ENCODE measurements at places on chromosomes 5 and 9.

DNA sequence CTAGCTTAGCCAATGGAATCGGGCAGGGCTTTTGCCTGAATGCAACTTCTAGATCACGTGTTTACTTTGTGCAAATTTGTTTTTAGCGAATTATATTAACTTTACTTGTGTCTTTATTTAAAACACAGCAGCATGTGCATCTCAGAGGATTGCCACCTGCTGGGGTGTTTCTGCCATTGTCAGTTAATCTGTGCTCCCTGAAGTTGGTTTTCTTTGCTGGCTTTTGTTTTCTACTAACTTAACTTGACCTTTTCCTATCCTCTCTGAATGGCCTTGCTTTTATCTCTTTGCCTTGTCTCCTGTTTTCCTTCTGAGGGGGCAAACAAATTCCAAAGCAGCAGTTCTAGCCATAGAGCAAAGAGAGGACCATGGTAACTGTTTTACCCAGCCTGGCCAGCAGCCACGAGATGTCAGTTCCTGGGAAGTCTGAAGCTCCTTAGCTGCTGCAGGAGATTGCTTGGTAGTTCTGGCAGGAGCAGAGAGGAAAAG, 67.6 kb downstream of the ARHGEF28 start:
- H3K4me1 ChIP-seq: peaks cover 39% of the 10 kb centered on the region
- peaks cover 8% of the 10 kb centered on the region for H3K27me3 ChIP-seq
- H3K27ac ChIP-seq: peak overlapping the region; percentile 83
- peak overlapping the region; percentile 44 for H3K4me3 ChIP-seq
- no peaks in the 10 kb centered on the region for H3K36me3 ChIP-seq

- H3K36me3 ChIP-seq: no peaks in the 10 kb centered on the region
- H3K4me3 ChIP-seq: peak overlapping the region; percentile 70
- peak overlapping the region; percentile 70 for H3K27ac ChIP-seq
- H3K27me3 ChIP-seq: no peaks in the 10 kb centered on the region
These were observed 94.9 kb downstream of the DENND1A start for GRCh38 chr9:123834889-123835562.

DNA sequence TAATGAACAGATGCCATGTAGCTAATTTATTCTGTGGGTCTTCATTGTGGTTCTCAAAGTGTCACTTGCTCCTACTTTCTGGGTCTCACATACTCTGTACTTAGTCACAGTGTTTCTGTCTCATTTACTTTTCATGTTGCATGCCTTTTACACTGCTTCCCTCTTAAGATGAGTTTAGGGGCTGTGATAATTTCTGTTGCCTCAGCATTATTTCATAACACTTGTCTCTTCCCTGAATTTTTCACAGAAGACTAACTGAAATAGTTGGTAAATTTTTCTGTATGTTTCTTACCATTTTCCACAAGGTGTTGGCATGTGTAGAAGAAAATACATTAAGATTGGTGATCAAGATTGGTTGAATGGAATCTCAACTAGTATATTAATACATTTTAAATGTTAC, 59.6 kb downstream of the DENND4C start:
- peak overlapping the region; percentile 11 for H3K27ac ChIP-seq
- DNase-seq: no peak
- no peaks in the 10 kb centered on the region for H3K27me3 ChIP-seq
- H3K36me3 ChIP-seq: peaks cover 56% of the 10 kb centered on the region
- H3K4me3 ChIP-seq: no peak overlapping the region
- H3K4me1 ChIP-seq: peaks cover 8% of the 10 kb centered on the region

- no peak for DNase-seq
- H3K36me3 ChIP-seq: no peaks in the 10 kb centered on the region
- no peak overlapping the region for H3K27ac ChIP-seq
- no peaks in the 10 kb centered on the region for H3K27me3 ChIP-seq
- H3K4me3 ChIP-seq: peak overlapping the region; percentile 17
These were observed 455.8 kb upstream of the PTGER4 start for GRCh38 chr5:40223884-40224402.

- H3K27ac ChIP-seq: no peak overlapping the region
- H3K27me3 ChIP-seq: no peaks in the 10 kb centered on the region
- no peak for DNase-seq
- no peaks in the 10 kb centered on the region for H3K4me1 ChIP-seq
- H3K4me3 ChIP-seq: no peak overlapping the region
- H3K36me3 ChIP-seq: no peaks in the 10 kb centered on the region
These were observed 133.2 kb upstream of the MARCHF11 start for GRCh38 chr5:16312785-16313184.

- DNase-seq: no peak
- H3K4me1 ChIP-seq: no peaks in the 10 kb centered on the region
- H3K4me3 ChIP-seq: no peak overlapping the region
These were observed 61.3 kb downstream of the BOD1 start for GRCh38 chr5:173554989-173555705.

DNA sequence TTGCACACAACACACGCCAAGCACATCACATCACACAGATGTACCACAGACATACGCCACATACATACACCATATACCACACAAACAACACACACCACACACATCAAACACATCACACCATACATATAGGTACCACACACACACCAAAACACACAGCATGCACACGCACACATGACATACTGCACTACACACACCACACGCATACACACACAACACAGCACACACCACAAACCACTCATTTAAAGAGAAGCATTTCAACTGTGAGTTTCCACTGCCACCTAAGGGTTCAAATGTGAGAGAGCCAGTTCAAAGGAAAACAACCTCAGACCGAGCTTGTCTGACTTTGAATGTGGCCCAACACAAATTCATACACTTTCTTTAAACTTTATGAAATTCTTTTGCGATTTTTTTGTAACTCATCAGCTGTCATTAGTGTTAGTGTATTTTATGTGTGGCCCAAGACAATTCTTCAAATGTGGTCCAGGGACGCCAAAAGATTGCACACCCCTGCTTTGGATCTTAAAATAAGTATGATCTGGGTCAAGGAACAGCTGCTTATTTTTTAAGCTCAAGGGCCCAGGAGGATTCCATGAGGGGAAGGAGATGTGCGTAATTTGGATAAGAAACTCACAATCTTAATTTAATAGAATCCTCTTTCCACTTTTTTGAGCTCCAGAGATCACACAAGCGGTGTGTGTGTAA, 494.6 kb downstream of the GADD45G start:
- H3K4me1 ChIP-seq: no peaks in the 10 kb centered on the region
- H3K4me3 ChIP-seq: no peak overlapping the region
- DNase-seq: no peak
- H3K27me3 ChIP-seq: peaks cover 6% of the 10 kb centered on the region
- H3K36me3 ChIP-seq: no peaks in the 10 kb centered on the region
- H3K27ac ChIP-seq: no peak overlapping the region

DNA sequence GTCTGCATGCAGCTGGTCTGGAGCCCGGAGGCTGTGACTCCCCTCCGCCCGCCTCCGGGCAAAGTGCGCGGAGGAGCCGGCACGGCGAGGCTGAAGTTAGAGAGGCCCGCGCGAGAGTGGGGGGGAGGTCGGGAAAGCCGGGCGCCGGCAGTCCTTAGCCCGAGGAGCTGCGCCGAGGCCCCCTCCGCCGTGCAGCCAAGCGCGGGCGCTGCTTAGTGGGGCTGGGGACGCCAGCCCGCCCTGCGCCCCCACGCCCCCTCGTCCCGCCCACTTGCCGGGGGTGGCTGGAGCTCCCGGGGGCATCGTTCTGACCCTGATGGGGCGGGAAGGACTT, 403 bp downstream of the NINJ1 start:
- peak overlapping the region; percentile 98 for H3K27ac ChIP-seq
- peak overlapping the region; percentile 91 for H3K4me3 ChIP-seq
- DNase-seq: no peak

DNA sequence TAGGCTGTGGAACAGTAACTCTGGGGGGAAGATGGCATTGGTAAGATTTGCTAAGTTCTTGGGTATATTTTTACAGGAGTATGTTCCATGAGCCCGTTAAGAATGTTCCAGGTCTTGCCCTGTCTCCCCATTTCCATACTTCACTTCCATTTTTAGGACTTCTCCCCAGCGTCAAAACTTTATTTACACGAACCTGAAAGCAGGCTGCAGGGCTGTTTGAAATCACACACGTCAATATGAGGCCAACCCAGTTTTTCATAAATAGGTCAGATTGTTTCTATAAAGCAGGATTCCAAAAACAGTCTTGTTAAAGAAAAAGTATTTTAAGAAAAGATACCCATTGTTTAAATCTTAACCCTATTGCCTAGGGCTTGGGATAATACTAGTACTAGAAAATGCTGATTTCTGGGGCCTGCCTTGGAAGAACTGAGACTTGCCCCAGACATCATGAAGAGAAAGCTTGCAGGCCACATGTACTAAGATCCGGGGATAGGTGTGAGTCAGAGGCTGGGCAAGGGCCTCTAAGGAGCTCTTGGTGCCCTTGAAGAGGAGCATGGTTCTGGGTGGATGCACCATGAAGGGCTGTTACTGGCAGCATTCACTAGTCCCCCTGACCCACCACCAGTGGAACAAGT, 24.2 kb downstream of the TRIO start:
- no peak overlapping the region for H3K4me3 ChIP-seq
- no peak for DNase-seq
- no peak overlapping the region for H3K27ac ChIP-seq
- peaks cover 28% of the 10 kb centered on the region for H3K27me3 ChIP-seq

- no peak overlapping the region for H3K4me3 ChIP-seq
- no peaks in the 10 kb centered on the region for H3K27me3 ChIP-seq
- no peak for DNase-seq
- peak overlapping the region; percentile 97 for H3K27ac ChIP-seq
- H3K4me1 ChIP-seq: peaks cover 22% of the 10 kb centered on the region
These were observed 17.7 kb downstream of the NINJ1 start for GRCh38 chr9:93116072-93116961.

DNA sequence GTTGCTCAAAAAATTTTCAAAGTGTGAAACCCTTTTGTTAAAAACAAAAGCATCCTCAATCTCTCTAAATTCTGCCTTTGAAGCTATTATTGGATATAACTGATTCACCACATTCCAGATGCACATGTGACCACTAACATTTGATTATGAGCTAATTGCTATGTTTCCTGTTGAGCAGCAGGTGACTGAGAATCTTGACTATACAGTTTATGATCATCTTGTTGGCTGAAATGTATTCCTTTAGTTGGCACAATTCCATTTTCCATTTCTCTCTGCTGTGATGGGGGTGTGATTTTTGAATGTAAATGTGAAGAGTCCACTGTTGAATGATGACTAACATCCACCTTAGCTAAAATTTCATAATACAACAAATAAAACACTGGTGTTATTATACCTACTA, 10.7 kb downstream of the LYSMD3 start:
- H3K36me3 ChIP-seq: peaks cover 58% of the 10 kb centered on the region
- H3K27me3 ChIP-seq: no peaks in the 10 kb centered on the region
- H3K4me3 ChIP-seq: no peak overlapping the region
- no peak overlapping the region for H3K27ac ChIP-seq

DNA sequence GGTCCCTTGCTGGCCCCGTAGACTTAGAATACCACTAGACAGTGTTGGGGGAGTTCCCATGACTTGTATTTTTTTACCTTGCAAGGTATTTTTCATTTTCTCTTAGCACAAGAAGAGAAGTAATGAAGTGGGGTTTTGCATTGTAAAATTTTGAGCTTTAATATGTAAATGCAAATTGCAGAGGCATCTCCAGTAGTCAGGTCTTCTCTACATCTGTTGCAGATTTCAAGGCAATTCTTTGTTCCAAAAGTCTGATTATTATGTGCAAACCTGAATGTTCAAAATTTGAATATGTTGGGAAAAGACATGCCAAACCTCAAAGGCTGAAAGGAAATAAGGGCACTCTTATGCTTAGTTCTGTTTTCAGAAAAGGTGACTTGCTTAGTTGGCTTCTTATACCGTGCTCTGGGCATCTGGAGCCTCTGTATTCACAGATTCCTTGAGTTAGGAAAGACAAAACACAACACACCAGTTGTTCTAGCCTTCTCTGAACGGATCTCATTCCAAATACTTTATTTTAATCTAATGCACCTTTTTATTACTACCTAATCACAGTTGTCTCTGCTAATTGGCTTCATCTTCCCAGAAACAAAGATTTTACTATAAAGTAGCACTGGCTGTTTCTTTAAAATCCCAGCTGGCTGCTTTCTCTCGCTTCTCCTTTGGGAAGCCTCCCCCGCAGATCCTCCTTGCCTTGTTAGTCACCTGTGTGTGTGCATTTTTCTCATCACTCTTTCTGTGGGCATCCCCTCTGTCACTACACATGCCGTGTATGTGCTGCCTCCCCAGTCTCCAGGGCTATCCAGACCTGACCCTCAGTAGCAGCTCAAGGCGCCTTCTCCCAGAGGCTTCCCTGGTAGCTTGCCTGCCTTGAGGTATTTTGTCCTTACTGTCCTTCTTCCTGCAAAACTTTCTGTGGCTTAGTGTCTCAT, 138.2 kb downstream of the TLE4 start:
- no peak overlapping the region for H3K4me3 ChIP-seq
- H3K27ac ChIP-seq: no peak overlapping the region
- H3K27me3 ChIP-seq: no peaks in the 10 kb centered on the region
- peaks cover 32% of the 10 kb centered on the region for H3K36me3 ChIP-seq

GRCh38 chr9:131475956-131476776, 26.6 kb upstream of the POMT1 start:
- peaks cover 6% of the 10 kb centered on the region for H3K4me1 ChIP-seq
- H3K4me3 ChIP-seq: no peak overlapping the region
- no peak for DNase-seq
- peaks cover 89% of the 10 kb centered on the region for H3K36me3 ChIP-seq
- H3K27me3 ChIP-seq: no peaks in the 10 kb centered on the region
- H3K27ac ChIP-seq: peak overlapping the region; percentile 13

- H3K4me3 ChIP-seq: no peak overlapping the region
- H3K4me1 ChIP-seq: peaks cover 23% of the 10 kb centered on the region
- no peaks in the 10 kb centered on the region for H3K27me3 ChIP-seq
- H3K36me3 ChIP-seq: peaks cover 4% of the 10 kb centered on the region
- H3K27ac ChIP-seq: no peak overlapping the region
These were observed 40.2 kb upstream of the EGFL7 start for GRCh38 chr9:136622538-136622948.

GRCh38 chr9:114898741-114899140, 31.6 kb downstream of the TNFSF8 start:
- H3K27me3 ChIP-seq: no peaks in the 10 kb centered on the region
- no peak overlapping the region for H3K4me3 ChIP-seq
- no peak overlapping the region for H3K27ac ChIP-seq
- peaks cover 13% of the 10 kb centered on the region for H3K36me3 ChIP-seq

- no peaks in the 10 kb centered on the region for H3K4me1 ChIP-seq
- H3K27ac ChIP-seq: no peak overlapping the region
- H3K27me3 ChIP-seq: peaks cover 28% of the 10 kb centered on the region
- H3K36me3 ChIP-seq: no peaks in the 10 kb centered on the region
These were observed 174.8 kb downstream of the SLC12A2 start for GRCh38 chr5:128258372-128258771.

DNA sequence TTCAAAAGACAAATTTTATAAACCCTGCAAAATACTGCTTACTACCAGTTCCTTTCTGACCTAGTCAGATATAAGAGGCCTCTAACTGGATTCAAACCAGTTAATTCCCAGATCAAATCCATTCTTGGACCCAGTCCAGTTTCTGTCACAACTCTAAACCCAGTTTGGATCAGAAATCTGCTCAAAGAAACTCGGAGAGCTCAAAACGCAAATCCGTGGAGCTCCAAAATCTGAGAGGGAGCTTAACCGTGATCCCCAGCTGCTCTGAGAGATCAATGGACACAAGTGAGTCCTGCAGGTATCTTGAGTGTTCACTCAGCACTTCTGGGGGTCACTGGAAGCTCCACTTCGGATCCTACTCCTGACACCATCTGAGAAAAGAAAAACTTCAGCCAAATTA, 348.1 kb upstream of the PTGER4 start:
- no peak for DNase-seq
- H3K4me1 ChIP-seq: peaks cover 11% of the 10 kb centered on the region
- no peak overlapping the region for H3K4me3 ChIP-seq
